ENCODE measurements at places on chromosomes 7 and 10. TPM values are rescaled to one million over a fixed set of nuclear protein-coding genes. Genes with fewer than 3 reads are reported as not detected.

DNA sequence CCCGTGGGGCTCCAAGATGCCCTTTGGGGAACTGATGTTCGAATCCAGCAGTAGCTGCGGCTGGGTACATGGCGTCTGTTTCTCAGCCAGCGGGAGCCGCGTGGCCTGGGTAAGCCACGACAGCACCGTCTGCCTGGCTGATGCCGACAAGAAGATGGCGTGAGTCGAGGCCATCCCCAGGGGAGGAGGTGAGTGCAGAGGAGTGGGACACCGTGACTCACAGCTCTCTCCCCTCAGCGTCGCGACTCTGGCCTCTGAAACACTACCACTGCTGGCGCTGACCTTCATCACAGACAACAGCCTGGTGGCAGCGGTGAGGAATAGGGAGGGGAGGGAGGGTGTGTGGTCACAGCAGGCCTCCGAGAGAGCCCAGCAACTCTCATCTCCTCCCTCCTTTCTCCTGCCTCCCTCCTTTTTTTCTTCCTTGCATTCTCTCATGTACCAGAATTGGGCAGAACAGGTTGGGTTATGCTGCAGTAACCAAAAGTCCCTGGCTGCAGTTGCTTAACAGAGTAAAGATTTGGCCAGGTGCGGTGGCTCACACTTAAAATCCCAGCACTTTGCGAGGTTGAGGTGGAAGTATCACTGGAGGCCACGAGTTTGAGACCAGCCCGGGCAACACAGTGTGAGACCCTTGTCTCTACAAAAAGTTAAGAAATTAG, 16.5 kb downstream of the ARPC1B start:
- no peak for DNase-seq

Gene ACSL5
- 34.1 TPM for total RNA-seq

GRCh38 chr7:100951172-100951571, 1.8 kb downstream of the MUC3A start:
- no peak for DNase-seq

GRCh38 chr7:76281006-76281705, 21.3 kb upstream of the HSPB1 start:
- no peak for DNase-seq

GRCh38 chr7:94763268-94763667, 107.3 kb upstream of the SGCE start:
- DNase-seq: no peak

DNA sequence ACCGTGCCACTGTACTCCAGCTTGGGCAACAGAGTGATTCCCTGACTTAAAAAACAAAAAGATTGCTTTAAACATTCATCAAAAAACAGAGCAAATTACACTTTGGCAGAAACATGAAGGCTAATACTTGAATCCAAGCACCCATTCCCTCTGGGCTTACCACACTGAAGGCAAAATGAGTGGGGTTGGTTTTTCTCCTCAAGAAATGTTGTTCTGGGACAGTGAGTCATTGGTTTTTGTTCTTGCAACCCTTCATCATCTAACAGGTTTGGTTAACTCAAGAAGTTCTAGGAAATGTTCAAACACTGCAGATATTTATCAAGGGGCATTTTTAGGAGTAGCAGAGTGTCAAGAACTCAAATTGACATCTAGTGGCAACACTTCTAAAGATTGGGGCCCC, 60.5 kb downstream of the KIAA1217 start:
- no peak for DNase-seq

Gene SFTPD
- not detected for total RNA-seq

GRCh38 chr7:82049442-82049841, 279.6 kb upstream of the HGF start:
- no peak for DNase-seq

Gene WDFY4
- 0.90 TPM for total RNA-seq

GRCh38 chr7:101820703-101821102, 3.3 kb downstream of the CUX1 start:
- no peak for DNase-seq

Gene MOGAT3
- not detected for total RNA-seq

DNA sequence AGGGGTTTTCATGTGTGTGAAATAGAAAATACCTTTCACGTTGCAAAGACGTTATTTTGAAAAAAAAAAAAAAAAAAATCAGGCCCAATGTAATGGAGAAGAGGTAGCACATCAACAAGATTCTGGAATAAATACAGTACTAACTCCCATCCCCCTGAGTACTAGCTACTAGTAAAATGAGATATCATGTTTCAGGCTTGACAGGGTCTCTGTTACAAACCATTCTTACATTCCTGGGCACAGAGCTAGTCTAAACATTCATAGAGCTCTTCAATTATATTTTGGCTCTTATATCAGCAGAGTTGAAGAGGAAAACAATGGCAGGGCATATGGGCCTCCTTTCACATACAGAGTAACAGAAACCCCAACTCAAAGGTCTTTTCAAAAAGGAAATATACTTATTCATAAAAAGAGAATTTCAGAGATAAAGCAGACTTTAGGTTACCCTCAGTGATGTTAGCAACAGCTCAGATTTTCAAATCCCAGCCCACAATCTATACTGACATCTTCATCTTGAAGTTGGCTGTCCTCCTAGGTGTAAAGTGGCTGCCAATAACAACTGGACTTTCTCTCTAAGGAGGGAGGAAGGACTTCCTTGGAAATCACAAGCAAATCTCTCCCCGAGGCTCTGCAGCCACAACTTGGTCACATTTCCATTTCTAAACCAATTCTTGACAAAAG, 18.6 kb downstream of the C7orf33 start:
- no peak for DNase-seq

DNA sequence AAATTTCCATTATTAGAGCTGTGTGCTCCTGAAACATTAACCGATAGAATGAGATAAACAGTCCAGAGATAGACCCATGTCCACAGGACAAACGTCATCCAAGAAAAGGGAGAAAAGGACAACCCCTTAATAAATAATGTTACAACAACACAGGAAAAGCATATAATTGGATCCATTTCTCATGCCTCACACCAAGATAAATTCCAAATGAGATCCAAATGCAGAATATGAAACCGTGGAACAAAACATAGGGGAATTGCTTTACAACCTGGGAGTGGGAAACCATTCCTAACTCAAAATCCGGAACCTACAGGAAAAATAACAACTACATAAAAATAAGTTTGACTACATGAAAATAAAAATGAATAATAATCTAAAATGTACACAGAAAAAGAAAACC, 22.4 kb upstream of the NEBL start:
- no peak for DNase-seq

- peak; percentile 35 for DNase-seq
Observed at GRCh38 chr7:92244808-92245486, 767 bp downstream of the KRIT1 start.

Gene NXPH1
- total RNA-seq: not detected

Gene AKR1C4
- total RNA-seq: not detected

DNA sequence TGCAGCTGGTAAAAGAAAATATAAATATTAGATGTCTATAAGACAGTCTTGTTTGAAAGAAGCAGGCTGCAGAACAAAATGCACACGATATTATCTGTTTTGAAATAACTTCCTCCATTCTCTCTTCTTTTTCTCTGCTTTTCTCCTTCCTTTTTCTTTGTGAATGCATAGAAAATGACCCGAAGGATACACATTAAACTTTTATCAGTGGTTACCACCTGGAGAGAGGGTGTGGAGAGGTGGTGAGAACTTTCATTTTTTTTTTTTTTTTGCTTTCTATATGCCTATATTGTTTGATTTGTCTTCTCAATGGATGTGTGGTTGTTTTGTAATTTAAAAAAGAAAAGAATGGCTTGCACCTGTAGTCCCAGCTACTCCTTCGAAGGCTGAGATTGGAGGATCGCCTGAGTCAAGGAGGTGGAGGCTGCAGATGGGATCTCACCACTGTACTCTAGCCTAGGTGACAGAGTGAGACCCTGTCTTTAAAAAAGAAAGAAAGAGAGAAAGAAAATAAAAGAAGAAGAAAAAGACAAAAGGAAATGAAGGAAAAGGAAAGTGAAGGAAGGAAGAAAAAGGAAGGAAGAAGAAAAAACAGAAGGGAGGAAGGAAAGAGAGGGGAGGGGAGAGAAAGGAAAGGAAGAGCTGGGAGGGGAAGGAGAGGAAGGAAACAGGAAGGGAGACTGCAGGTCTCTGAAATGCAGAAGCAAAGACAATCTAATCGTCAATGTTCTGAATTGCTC, 64.4 kb downstream of the SAMD9 start:
- no peak for DNase-seq

GRCh38 chr7:31382722-31383121, 42.2 kb upstream of the NEUROD6 start:
- no peak for DNase-seq

- DNase-seq: no peak
Observed at GRCh38 chr10:71815515-71816130, 35.4 kb downstream of the PSAP start.

DNA sequence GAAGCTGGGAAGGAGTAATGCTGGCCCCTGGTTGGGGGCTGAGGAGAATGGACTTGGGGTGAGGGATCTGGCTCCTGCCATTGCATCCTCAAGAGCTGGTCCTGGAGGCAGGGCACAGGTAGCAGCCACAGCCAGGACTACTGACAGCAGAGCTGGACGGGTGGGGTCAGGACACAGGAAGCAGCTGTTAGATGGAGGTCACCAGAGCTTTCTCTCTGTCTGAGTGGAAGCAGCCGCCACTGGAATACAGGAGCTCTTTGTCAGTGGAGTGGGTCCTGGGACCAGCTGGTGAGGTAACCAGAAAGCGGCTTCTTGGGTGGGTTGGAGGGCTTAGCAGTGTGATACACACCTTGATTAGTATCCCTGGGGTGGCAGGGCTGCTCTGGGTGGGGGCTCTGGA, 58.1 kb upstream of the AQP1 start:
- no peak for DNase-seq

- DNase-seq: no peak
Observed at GRCh38 chr10:131961777-131962662, 19.7 kb downstream of the BNIP3 start.

DNA sequence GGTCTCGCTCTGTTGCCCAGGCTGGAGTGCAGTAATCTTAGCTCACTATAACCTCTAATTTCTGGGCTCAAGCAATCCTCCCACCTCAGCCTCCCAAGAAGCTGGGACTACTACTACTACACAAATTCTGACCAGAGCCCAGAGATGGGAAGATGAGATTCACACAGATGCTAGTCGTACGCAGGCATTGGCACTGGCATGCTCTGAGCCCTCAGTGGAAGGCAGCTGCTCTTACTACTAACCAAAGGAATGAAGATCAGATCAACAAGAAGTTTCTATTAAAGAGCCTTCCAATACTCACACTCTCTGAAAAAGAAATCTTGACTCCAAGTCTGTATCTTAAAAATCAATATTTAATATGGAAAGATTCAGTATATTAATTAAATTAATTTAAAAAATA, 10.7 kb downstream of the GDF2 start:
- DNase-seq: no peak

Gene PRKG1
- total RNA-seq: not detected

Gene VWA2
- total RNA-seq: not detected

Gene NEBL
- 0.34 TPM for total RNA-seq

DNA sequence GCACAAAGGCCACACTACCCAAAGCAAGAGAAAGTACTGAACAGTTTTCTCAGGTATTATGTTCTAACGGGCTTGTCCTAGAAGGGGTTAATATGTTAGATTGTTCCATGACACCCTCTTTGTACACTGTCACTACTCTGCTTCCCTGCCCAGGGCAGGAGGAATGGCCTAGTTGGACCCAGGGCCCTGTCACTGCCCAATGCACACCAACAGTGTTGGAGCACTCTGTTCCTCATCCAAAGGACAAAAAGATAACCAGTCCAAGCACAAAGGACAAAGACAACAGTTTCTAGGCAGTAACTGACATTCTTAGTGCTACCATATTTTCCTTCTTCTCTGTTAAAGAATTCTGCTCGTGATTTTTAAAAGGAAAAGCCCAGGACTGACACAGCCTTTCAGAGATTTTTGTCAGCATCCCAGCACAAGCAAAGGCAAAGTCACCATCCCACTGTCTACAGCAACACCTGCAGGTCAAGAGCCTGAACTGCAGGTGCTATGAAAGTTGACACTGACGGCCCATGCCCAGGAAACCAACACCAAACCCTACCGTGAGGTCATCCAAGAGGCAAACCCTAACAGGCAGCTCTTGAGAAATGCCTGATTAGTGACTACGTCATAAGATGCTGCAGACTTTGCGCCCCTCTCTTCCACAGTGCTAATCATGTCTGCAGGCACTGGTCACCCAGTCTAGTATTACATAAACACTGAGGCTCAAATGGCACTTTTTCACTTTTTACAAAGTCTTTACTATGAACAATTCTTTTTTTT, 13.2 kb downstream of the NUDCD3 start:
- DNase-seq: peak; percentile 73

DNA sequence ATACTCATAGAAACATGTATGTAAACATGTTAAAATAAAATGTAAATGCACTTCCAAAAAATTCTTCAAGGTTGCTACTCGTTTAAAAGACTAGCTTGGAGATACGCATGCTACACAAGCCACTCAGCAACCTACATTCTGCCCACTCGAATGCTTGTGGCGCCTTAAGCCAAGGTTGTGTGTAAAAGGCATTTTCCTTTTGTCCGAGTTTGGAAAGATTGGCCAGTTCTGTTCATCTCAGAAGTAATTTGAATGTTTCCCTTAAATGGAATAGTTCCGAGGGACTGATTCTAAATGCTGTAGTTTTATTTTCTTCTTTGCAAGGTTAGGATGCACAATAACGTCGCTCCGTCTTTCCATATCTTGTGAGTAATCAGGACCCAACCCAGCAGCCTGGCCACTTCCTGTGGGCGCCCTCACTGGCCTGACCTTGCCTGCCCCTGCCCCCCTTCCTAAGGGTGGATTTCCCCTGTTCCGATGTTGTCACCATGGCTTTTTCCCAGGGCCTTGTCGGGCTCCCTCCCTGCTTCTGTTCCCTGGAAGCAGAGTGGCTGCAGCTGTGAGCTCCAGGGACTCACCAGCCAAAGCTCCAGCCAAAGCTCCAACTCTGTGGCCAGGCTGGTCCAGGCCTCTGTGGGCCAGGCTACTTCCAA, 70.6 kb downstream of the PTPRE start:
- DNase-seq: peak; percentile 19

- DNase-seq: no peak
Observed at GRCh38 chr10:114550756-114551635, 107.1 kb downstream of the ABLIM1 start.

Measured in activated CD8-positive, alpha-beta T cell treated with anti-CD3 and anti-CD28 coated beads for 36 hours (primary cell).